Endothelial cell (in vitro differentiated cells): ENCODE measurements at places on chromosomes 2 and 18.
A peak's percentile ranks its signal among the peaks of the same experiment; 100 is the strongest.

DNA sequence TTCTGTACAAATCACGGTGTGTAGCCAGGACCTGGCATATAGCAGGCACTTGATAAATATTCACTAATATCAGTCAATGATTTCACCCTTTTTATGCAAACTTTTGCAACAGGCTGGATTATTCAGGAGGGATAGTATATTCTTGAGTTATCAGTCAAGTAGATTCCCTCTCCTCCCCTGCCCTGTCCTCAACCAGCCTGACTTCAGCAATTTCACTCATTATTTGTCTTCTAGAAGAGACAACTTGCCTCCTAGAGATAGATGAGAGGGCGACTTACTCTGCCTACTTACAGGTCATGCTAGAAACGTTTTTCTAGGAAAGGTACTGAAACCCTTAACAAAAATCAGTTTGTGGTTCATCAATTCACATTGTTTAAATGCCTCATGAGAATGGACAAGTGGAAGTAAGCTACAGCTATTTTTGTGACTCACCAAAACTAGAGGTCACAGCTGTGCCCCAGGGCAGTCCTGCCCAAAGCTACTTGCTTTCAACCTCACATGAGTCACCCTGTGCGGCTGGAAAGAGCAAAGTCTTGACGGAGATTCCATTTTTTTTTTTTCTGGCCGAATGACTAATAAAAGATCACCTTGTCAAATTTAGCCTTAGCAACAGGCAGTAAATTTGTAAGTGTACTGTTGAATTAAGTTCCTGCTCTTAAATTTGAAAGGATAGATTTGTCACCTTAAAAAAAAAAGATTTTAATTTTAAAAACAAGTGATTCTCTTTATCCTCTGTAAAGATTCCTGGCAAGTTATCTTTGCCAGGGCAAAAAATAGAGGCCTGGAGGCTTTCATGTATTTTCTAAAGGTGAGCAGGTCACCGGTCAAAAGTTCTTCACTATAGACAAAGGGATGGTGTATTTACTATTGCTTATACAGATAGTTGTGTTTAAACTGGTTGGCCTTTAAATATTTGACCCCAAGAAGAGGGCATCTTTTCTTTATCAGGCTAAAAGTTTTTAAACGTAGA, 109.0 kb upstream of the SLC35G4 start:
- DNase-seq = no peak

GRCh38 chr18:23354625-23355024, 98.5 kb upstream of the RIOK3 start:
- DNase-seq = no peak

DNA sequence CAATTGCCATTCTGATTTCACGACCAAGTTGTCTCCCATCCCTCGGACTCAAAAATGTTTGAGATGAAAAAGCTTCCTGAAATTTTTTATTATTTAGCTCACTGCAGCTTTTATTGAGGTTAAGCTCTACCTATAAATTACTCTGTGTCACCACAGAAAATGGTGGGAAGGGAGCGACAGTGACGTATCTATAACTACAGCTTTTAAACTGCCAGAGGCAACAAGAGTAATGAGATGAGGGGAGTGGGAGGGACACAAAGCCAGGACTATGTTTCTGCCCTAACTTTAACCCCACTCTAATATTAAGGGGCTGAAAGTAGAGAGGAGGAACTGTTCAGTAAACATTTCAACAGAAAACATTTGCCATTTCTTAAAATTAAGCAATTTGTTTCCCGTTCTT, 37.4 kb downstream of the SMAD2 start:
- no peak for DNase-seq

GRCh38 chr2:112035786-112036185, 19.3 kb upstream of the TMEM87B start:
- no peak for DNase-seq

- DNase-seq = peak; percentile 27
Observed at GRCh38 chr18:55387139-55387984, 200.6 kb downstream of the TCF4 start.
